Metanephros (tissue), 2 donors: ENCODE measurements at places on chromosomes 16 and 17. TPM values are rescaled to one million over a fixed set of nuclear protein-coding genes. Genes with fewer than 3 reads are reported as not detected.

Gene TNP2
- total RNA-seq: not detected

Gene CD7
- total RNA-seq: 1.4 TPM

Gene AOC2
- 1.6 TPM for total RNA-seq

Gene KRTAP16-1
- not detected for total RNA-seq

Gene CPNE7
- total RNA-seq: 2.5 TPM

Gene DPEP3
- not detected for total RNA-seq

Gene ADGRG3
- 5.0 TPM for total RNA-seq

Gene CDC6
- 6.0 TPM for total RNA-seq

Gene SLC38A8
- not detected for total RNA-seq

Gene DNAI2
- total RNA-seq: not detected
